Stimulated activated CD4-positive, alpha-beta T cell treated with anti-CD3 and anti-CD28 coated beads, Interleukin-1b, Interleukin-23, amount 100 ng/mL, for 1 hour (primary cell): ENCODE measurements at places on chromosomes 13 and 19.

GRCh38 chr13:35767256-35767976 is 290.9 kb upstream of the MAB21L1 start:
- no peak for DNase-seq

- no peak for DNase-seq
Observed at GRCh38 chr13:93151277-93151676, 75.3 kb upstream of the GPC6 start.

- DNase-seq: no peak
Observed at GRCh38 chr19:47658431-47659348, 49.8 kb downstream of the BICRA start.

DNA sequence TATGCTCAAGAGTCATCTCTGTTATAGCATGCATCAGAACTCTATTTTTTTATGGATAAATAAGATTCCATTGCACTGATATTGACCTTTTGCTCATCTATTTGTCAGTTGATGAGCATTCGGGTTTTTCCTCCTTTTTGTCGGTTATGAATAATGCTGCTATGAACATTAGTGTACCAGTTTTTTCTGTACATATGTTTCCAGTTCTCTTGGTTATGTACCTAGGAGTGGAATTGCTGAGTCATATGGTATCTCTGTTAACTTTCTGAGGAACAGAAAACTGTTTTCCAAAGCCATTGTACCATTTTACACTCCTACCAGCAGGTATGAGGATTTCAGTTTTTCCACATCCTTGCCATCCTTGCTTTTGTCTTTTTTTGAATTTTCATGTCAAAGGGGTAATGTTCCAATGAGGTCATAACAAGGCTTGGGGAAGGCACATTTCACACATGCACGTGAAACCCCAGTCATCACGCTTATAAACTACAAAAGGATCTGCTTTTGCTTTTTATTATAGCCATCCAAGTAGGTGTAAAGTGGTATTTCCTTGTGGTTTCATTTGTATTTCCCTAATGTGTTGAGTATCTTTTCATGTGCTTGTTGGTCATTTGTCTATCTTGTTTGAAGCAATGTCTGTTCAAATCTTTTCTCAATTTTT is 14.6 kb downstream of the KBTBD7 start:
- DNase-seq: no peak

- no peak for DNase-seq
Observed at GRCh38 chr19:1746401-1747284, 6.7 kb upstream of the ONECUT3 start.
